ENCODE measurements at places on chromosomes 16 and 17. TPM values are rescaled to one million over a fixed set of nuclear protein-coding genes. Genes with fewer than 3 reads are reported as not detected.

- DNase-seq: no peak
These were observed 290.4 kb downstream of the HS3ST3A1 start for GRCh38 chr17:13311306-13311705.

DNA sequence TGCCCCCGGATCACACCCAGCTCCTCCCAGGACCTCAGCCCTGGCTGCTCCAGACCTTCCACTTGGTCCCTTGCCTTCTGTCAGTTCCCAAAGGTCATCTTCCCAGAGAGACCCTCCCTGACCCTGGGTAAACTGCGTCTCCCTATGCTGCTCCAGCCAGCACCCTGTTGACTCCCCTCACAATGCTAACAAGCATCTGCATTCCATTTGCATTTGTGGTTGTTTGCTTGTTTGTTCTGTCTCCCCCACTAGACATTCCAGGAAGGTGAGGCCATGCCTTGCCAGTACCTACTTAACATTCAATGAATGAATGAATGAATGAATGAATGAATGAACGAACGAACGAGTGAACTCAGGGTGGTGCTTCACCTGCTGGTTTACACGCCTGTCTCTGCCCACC, 171.2 kb downstream of the WSCD1 start:
- no peak for DNase-seq

GRCh38 chr17:29929006-29929532, 959 bp downstream of the SSH2 start:
- DNase-seq: peak; percentile 82

- DNase-seq: no peak
These were observed 20.6 kb downstream of the CHAD start for GRCh38 chr17:50447870-50448595.

DNA sequence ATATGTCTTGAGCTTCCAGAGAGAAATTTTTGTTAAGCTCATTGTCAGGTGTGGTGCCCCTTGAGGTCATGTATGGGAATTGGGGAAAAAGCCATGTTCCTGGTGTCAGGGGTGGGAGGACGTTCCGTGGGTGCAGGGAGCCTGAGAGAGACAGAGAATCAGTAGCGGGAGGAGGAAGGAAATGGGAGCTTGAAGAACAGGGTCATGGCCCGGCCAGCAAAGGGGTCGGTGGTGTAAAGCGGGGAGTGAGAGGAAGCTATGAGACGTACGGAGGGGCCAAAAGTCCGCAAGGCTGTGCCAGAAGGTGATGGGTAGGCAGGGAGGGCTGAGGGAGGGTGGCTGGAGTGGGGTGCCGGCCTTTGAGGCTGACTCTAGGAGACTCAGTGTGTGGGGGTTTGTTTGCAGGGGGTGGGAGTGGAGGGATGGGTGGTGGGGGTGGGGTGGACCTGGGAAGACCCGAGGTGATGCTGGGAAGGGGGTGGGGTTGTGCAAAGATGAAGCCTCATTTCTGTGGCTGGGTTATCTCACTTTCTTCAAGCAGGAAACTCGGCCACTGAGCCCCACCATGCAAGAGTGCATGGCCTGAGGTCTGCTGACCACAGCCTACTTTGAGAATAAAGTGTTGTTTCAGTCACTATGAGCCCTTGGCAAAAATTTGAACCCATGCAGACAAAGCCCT, 63.6 kb downstream of the PLCG2 start:
- no peak for DNase-seq

DNA sequence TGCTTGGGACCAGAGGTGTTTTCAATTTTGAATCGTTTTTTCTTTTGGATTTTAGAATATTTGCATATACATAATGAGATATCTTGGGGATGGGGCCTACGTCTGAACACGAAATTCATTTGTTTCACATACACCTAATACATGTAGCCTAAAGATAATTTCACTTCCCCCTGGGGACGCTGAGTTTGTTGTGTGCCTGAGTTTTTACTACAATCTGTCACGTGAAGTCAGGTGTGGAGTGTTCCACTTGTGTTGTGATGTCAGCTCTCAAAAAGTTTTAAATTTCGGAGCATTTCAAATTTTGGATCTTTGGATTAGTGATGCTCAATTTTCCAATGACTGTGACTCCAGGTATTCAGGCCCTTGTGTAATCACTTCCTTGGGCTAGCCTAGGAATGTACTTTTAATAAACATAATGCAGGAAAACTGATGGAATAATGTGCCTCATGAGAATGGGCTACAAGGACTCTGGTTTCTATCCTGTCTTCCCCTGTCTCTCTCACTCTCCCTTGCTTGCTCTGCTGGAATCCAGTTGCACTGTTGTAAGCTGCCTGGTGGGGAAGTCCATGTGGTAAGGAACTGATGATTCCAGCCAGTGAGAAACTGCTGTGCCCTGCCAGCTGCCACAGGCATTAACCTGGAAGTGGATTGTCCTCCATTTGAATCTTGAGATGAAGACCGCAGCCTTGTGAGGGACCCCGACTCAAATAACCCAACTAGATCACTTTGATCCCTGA, 403.8 kb downstream of the SHISA9 start:
- no peak for DNase-seq

- no peak for DNase-seq
These were observed 48.7 kb upstream of the CLEC18B start for GRCh38 chr16:74469946-74470478.

- no peak for DNase-seq
These were observed 67.6 kb upstream of the ANKFN1 start for GRCh38 chr17:56085576-56086267.

GRCh38 chr16:12337871-12338655, 361.5 kb downstream of the SNX29 start:
- no peak for DNase-seq

The MYADML2 gene
- not detected for total RNA-seq

- DNase-seq: no peak
These were observed 42.7 kb downstream of the STAT3 start for GRCh38 chr17:42345396-42346073.

- peak; percentile 97 for DNase-seq
These were observed 84.7 kb downstream of the PLCG2 start for GRCh38 chr16:81863630-81864352.

DNA sequence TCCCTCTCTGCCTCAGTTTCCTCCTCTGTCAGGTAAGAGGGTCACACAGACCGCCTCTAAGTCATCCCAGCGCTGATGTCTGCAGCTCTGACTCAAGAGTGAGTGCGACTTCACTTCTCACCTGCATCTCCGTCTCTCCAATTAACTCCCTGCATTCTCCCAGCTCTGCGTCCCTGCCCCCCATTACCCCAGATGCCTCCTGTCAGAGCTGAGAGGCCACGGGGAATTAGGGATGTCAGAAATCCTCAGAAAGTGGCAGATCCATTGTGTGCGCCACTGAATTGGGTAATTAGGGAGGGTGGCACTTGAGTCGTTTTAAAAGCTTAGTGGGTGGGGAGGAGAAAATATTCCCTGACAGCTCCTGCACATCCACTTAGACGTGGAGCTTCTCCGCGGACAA, 885.4 kb upstream of the EEF2KMT start:
- DNase-seq: no peak

DNA sequence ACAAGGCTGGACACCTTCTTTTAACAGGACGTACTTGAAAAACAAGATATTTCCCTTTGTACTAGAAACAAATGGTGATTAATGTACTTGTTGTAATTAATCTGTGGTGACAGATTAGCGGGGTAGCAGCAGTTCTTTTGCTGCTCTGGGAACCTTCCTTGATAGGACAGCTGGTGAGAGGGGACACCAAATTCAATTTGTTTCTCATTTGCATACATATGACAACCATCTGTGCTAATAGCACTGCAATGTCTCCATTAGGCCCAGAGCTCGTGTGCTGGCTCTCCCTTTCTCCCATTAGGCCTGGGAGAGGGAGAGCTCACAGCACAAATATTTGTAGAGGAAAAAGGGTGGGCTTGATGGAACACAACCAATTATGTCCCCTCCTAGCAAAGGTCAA, 221.0 kb upstream of the HS3ST3A1 start:
- DNase-seq: no peak

DNA sequence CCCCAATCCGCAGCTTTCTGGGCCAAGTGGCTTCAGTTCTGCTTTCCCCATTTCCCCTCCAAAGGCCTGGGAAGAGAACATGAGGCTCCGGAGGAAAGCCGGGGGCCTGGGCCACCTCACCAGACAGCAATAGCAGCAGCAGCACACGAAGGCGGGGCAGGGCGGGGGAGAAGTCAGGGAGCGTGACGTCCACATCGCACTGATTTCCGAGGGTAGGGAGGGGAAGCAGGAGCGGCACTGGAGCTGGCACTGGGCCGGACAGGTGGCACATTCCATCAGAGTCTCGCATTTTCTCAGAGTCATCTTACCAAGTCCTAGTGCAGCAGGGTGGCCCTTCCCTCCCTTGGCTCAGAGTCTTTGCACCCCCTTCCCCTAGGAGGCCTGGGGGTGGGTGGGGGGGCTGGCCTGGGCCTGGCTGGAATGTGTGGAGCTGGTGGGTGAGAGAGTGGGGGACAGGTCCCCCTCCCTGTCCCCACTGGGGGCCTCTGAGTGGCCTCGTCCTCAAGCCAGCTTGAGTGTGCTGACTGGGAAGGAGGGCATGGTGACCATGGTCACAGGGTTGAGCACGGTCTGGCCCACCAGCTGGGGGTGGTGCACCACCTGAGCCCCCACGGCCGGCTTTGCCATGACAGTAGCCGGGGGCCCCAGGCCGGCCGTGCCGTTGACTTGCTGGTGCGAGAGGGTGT, 14.3 kb downstream of the MNT start:
- no peak for DNase-seq

DNA sequence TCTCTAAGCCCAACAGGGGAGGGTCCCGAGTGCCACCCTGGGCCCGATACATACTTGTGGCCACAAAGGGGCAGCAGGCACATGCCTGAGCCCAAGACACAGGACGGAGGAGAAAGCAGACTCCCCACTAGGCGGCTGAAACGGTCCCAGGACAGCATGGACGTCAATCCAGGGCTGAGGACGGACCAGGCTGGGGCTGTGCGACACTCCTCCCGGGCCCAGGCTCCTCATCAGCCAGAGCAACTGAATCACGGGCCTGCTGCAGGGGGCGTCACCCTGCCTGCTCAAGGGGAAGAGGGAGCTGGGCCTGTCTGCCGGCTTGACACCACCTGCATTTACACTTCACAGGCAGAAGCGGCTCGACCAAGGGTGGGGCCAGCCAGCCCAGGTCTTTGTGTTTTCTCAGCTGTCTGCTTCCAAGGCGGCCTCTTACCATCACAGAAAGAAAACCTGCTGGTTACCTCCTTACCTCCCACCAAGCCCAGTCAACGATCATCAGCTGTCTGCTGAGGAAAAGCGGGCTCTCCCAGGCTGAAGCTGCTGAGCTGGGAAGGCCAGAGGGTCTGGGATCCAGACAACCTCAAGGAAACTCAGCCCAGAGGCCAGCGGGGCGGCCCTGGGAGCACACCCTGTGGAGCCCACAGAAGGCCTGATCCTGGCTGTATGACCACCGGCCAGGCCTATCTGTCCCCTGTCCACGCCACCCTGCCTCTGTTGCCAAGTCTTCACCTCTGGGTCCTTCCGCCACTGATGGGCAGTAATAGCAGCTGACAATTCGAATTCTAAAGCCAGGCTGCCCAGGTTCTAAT, 26.4 kb downstream of the KIFC3 start:
- DNase-seq: no peak

GRCh38 chr17:17667947-17668346, 13.3 kb upstream of the RAI1 start:
- DNase-seq: no peak

GRCh38 chr17:47733047-47733673, at the start of gene TBX21:
Gene TBX21 (plus strand): TSS chr17:47733236. CDS start chr17:47733455, 219 bp downstream.
- peak; percentile 90 for DNase-seq

DNA sequence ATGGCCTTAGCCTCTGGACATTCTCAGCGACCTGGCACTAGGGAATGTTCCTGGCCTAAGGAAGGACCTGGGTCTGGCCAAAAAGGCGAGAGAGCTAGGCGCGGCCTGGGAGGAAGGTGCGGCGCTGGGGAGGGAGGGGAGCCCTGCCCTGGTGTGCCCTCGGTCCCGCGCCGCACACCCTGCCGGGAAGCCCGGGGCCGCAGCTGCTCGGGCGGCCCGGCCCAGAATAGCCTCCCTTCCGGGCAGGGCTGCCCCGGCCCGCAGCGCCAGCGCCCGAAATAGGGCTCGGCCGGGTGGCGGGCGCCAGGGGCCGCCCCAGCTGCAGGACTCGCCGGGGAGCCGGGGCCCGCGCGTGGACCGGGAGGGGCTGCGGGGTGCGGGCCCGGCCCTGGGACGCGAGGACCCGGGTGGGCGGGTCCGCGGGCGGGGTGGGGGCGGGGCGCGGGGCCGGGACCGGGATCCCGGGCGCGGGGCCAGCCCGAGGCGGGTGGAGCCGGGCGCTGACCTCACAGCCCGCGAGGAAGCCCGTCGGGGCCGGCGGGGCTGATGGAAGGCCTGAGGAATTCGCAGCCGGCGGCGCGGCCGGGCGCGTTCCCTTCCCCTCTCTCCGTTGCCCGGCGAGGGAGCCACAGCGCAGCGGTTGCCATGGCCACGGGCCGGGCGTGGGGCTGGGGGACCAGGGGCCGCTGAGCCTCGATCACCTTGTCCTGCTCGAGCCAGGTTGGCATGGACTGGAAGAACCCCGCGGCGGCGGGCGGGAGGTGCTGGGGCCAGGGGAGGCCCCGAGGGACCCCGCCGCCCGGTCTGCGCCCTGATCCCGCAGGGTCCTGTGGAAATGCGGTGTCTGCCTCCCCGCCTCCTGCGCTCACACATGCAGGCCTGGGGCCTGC, 18.1 kb downstream of the SOCS3 start:
- no peak for DNase-seq

The TBC1D3H gene
- total RNA-seq: not detected

The PGAP6 gene
- total RNA-seq: 50.0 TPM

The AANAT gene
- total RNA-seq: not detected

The ADAMTS18 gene
- total RNA-seq: not detected

DNA sequence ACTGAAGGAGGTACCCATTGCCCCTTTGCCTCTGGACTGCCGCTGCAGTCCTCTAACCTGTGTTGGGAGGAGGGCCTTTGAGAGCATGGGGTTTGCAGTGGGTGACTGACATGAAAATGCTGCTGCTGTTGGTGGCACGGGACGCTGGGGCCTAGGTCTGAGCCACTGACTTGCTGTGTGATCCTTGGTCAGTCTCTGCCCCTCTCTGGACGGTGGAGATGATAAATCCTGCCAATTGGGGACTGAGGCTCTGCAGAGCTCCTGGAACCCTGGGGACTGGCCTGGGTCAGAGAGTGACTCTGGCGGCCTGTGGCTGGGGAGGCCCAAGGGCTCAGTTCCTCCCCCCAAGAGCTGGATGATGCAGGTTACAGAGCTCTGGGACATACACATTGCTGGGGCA, 6.1 kb upstream of the PYDC1 start:
- no peak for DNase-seq
